Spinal cord (tissue), 10 donors: ENCODE measurements at places on chromosomes 7 and 10. TPM values are rescaled to one million over a fixed set of nuclear protein-coding genes. Genes with fewer than 3 reads are reported as not detected.

Gene ANKRD7
- 10.3 TPM for total RNA-seq

Gene NUPR2
- 0.50 TPM for total RNA-seq

Gene PRSS1
- total RNA-seq = not detected

Gene FBXO24
- 0.40 TPM for total RNA-seq

Gene MTPN
- total RNA-seq = 80.0 TPM

Gene SLC18A2
- 1.9 TPM for total RNA-seq

DNA sequence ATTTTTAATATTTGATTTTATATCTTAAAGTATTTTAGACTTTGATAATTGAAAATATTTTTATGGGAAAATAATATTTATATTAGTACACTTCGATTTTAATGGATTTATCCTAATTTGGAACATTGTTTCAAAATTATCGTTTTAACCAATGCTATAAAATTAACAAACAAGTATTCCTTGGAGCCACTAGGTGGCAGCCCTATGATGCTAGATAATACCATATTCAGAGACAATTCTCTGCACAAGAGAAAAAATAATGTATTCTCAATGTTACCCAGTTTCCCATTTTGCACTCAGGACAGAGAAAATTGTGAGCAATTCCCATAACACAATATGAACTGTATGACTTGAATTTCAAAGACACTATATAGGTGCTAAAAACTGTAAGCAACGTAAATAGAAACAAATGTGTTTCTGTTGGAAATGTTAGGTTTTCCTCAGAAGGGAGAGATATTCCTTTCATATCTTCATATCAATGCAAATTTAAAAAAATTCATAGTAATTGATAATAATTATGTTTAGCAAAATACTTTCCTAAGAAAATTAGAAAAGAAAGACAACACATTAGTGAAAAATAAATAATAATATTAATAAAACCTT is 237.8 kb downstream of the SEMA3E start:
- H3K27ac ChIP-seq = no peak overlapping the region
- no peak overlapping the region for H3K4me3 ChIP-seq
- no peaks in the 10 kb centered on the region for H3K36me3 ChIP-seq
- peak; percentile 73 for DNase-seq
- no peaks in the 10 kb centered on the region for H3K4me1 ChIP-seq

DNA sequence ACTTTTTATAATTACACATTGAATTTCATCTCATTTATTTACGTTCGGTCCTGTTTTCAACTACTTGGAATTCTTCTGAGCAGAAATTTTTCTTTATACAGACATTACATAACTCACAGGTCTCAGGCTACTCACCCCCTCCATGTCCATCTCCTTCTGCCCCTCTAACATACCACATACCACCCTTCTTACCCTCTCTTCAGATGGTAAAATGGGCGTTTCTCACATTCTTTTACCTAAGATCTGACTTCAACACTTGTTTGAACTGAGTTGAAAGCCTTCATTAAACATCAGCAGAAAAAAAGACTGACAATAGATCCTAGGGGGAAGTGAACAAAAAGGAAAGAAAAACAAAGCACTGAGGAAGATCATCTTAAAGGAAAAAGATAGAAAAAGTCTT is 309.7 kb downstream of the CTNNA3 start:
- no peak for DNase-seq
- no peaks in the 10 kb centered on the region for H3K4me1 ChIP-seq
- H3K27me3 ChIP-seq = no peaks in the 10 kb centered on the region
- H3K36me3 ChIP-seq = no peaks in the 10 kb centered on the region

GRCh38 chr10:9311702-9312499 is 1257.4 kb downstream of the GATA3 start:
- DNase-seq = no peak
- no peaks in the 10 kb centered on the region for H3K36me3 ChIP-seq
- H3K4me3 ChIP-seq = no peak overlapping the region
- H3K27me3 ChIP-seq = no peaks in the 10 kb centered on the region
- H3K27ac ChIP-seq = no peak overlapping the region

- no peak for DNase-seq
- H3K27ac ChIP-seq = no peak overlapping the region
- no peaks in the 10 kb centered on the region for H3K36me3 ChIP-seq
- H3K4me3 ChIP-seq = no peak overlapping the region
These were observed 6.4 kb downstream of the OR2F1 start for GRCh38 chr7:143960813-143961610.

GRCh38 chr10:97483506-97483905 is 14.7 kb downstream of the MMS19 start:
- H3K4me3 ChIP-seq = no peak overlapping the region
- H3K27ac ChIP-seq = no peak overlapping the region
- peaks cover 14% of the 10 kb centered on the region for H3K36me3 ChIP-seq
- H3K27me3 ChIP-seq = no peaks in the 10 kb centered on the region

DNA sequence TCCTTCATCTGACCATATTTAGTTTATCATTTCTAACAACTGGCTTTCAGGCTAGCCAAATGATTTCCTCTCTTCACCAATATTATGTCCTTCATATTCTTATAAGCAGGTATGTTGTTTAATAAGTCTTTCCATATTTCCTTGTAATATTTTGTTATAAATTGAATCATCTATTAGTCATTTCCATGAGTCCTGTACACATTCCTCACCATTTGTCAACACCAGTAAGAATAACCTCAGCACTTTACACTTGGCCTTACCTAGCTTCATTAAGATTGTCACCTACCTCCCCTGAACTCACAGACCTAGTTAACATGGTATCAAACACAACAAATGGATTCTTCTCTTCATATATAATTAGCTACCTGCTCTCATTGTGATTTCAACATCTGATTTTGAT is 282.3 kb downstream of the SEMA3D start:
- no peaks in the 10 kb centered on the region for H3K27me3 ChIP-seq
- no peaks in the 10 kb centered on the region for H3K36me3 ChIP-seq
- H3K27ac ChIP-seq = no peak overlapping the region
- DNase-seq = no peak

DNA sequence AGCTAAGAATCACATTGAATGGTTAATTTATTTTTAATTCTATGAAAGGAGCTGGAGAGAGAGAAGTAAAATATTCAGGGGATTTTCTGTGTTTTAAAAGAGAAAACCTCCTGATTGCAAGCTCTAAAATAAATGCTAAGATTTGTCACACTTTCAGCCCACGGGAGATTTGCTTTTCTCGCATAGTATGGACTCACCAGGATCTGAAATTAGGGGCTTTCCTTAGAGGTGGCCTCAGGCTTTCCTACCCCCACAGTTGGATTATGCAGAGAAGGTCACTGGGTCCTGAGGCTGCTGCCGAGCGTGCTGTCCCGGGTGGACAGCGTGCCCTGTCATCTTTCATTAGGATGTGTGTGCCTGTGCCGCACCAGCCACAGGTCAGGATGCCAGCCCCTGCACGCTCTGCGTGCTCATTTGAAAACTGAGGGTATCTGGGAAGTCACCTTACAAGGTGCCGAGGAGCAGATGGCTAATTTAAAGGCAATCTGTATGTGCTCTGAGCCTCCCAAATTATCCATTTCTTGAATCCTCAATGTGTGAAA is 258.8 kb downstream of the CELF2 start:
- H3K4me3 ChIP-seq = no peak overlapping the region
- peaks cover 10% of the 10 kb centered on the region for H3K4me1 ChIP-seq
- peaks cover 46% of the 10 kb centered on the region for H3K36me3 ChIP-seq
- no peak overlapping the region for H3K27ac ChIP-seq
- no peaks in the 10 kb centered on the region for H3K27me3 ChIP-seq

DNA sequence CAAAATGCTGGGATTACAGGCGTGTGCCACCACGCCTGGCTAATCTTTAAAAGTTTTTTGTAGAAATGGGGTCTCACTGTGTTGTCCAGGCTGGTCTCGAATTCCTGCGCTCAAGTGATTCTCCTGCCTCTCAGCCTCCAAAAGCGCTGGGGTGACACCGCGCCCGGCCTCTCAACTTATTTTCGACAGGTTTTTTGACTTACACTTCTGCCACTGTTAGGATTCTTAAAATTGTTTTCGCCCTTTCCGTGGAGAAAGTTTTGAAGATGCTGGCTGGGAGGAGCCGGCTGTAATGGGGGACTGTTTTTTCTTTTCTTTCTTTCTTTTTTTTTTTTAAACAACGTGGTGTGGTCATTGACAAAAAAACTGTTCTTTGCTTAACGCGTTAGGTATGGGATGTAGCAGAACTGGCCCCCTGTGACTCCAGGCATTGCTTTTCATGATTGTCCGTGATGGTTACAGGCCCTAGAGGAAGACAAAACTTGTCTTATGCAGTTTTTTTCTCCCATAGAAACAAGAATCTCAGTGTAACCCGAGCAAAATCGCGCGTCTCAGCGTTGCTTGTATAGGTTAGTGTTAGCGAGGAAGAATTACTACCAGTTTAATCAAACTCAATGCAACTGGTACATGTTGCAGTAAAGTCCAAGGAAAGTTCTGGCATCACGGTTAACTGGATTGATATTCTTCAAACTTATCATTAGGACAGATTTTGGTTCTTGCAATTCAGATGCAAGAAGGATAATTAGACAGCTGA is 72.2 kb downstream of the DAGLB start:
- peak overlapping the region; percentile 83 for H3K4me3 ChIP-seq
- H3K27ac ChIP-seq = peak overlapping the region; percentile 88
- H3K36me3 ChIP-seq = peaks cover 11% of the 10 kb centered on the region
- DNase-seq = no peak
- no peaks in the 10 kb centered on the region for H3K27me3 ChIP-seq
- peaks cover 29% of the 10 kb centered on the region for H3K4me1 ChIP-seq

- no peak overlapping the region for H3K27ac ChIP-seq
- no peak for DNase-seq
- H3K4me1 ChIP-seq = no peaks in the 10 kb centered on the region
- H3K4me3 ChIP-seq = no peak overlapping the region
These were observed 14.3 kb upstream of the ARMC3 start for GRCh38 chr10:22913474-22914092.

GRCh38 chr10:6382081-6382480 is 179.3 kb downstream of the PFKFB3 start:
- no peaks in the 10 kb centered on the region for H3K27me3 ChIP-seq
- peak overlapping the region; percentile 18 for H3K27ac ChIP-seq
- peaks cover 20% of the 10 kb centered on the region for H3K4me1 ChIP-seq
